ENCODE measurements at places on chromosomes 6 and 20. TPM values are rescaled to one million over a fixed set of nuclear protein-coding genes. Genes with fewer than 3 reads are reported as not detected.

Gene MUC21
- not detected for total RNA-seq

Gene TSPO2
- total RNA-seq = not detected

Gene RPS6KA2
- 52.7 TPM for total RNA-seq

Gene SSR1
- 125 TPM for total RNA-seq

Gene EFCAB8
- total RNA-seq = 1.1 TPM

Gene CALHM5
- total RNA-seq = 15.4 TPM

Gene CDC5L
- 17.6 TPM for total RNA-seq

Gene PARD6B
- total RNA-seq = 2.6 TPM

GRCh38 chr6:13664703-13665352, 46.8 kb downstream of the RANBP9 start:
- DNase-seq = no peak

- DNase-seq = peak; percentile 57
These were observed 57.6 kb upstream of the JAG1 start for GRCh38 chr20:10731190-10731965.

- no peak for DNase-seq
These were observed 38.0 kb downstream of the CD40 start for GRCh38 chr20:46156065-46156464.

DNA sequence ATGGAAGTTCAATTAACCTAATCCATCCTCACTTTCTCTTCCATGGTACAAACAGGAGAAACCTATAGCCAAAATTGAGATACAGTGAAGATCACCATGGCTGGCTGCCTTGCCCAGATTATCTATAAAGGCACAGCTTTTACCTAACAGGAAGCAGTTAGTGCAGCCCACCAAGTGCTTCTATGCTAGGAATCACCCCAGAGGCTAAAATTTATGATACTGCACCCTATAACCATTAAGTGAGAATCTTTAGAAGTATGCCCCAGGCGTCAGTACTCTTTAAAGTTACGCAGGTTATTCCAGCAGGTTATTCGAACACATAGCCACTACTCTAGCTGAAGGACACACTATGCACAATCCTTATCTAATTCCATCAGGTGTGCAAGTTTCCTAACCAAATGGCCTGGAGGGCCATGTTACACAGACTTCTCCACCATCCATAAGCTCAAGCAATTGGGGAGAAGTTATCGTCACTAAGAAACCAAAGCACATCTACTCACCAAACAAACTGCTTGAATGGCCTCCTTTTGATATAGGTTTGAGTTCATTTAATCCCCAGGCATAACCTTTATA, 43.1 kb downstream of the MAN1A1 start:
- DNase-seq = no peak

DNA sequence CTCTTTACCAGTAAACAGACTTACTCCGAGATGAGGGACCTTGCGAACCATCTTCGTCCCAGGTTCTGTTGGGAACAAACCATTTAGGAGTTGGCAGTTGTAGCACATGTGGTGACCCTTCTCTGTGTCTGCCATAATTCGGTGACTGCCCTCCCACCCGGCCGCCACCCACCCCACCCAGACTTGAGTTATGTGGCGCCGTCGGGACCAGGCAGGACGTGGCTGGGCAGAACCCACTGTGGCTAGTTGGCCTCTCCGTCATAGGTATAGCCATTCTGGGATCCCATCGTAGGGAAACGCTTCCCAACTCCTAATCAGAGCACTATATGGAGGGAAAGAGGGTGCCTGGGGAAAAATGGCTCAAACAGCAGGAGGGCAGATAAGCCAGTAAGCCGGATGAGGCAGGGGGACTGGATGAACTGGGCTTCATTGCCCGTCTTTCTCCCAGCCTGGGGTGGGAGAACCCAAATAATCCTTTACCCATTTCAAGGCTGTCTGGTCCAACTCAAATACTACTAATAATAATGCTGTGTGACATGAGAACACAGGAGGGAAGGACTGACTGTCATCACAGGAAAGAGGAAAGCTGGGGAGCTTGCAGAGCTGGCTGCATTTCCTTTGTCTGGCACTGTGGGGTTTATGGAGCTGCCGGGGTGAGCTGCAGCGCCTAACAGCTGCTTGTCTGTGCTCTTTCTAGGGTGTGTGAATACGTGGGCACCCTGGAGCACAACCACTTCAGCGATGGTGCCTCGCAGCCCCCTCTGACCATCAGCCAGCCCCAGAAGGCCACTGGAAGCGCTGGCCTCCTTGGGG, 73.0 kb upstream of the PBOV1 start:
- no peak for DNase-seq

- DNase-seq = no peak
These were observed 4.8 kb downstream of the LBP start for GRCh38 chr20:38350879-38351775.

GRCh38 chr6:30508890-30509736, 19.8 kb downstream of the HLA-E start:
- no peak for DNase-seq

DNA sequence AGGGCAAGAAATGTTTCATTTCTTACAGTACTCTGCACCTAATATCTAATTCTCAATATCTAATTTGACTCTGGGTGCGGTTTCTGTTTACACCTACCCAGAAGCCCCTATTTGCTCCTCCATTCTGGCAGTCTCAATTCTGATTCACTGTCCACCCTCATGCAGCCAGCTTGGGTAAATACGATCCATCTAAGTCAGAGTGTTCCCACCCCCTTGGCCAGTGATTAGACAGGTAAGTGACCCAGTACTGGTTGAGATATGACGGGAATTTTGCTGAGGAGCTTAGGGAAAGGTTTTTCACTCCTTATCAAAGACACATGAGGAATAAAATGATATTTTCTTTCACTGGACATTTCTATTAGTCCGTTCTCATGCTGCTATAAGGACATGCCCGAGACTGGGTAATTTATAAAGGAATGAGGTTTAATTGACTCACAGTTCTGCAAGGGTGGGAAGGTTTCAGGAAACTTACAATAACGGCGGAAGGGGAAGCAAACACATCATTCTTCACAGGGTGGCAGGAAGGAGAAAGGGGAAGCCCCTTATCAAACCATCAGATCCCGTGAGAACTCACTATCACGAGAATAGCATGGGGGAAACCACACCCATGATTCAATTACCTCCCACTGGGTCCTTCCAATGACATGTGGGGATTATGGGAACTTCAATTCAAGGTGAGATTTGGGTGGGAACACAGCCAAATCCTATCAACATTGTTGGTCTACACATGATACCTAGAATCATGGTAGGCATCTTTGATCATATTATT, 29.4 kb downstream of the GLO1 start:
- DNase-seq = no peak

DNA sequence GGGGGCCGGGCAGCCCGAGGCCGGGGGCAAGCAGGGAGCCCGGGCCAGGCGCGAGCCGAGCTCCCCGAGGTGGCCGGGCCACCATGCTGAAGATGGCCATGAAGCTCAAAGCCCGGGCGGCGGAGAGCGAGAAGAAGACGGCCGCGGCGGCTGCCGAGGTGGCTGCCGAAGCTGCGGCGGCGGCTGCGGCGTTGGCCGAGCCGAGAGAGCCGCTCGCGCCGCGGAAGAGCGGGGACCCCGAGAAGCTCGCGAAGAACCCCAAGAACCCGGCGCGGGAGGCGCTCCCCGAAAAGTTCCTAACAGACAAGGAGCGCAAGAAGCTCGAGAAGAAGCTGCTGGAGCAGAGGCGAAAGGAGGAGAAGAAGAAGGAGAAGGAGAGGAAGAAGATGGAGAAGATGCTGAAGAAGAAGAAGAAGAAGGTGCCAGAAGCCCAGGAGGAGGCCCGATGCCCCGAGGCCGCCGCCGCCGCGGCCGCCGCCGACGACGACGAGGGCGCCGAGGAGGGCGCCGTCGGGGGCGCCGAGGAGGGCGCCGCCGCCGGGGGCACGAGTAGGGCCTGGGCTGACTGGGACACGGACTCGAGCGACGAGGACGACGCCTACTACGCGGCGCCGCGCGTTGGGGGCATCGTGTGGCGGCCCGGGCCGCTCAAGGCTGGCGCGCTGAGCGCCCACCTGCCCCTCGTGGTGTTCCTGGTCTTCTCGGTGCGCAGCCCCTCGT, 37.4 kb downstream of the GNAS start:
- peak; percentile 81 for DNase-seq

- no peak for DNase-seq
These were observed 228.8 kb downstream of the HACE1 start for GRCh38 chr6:104630955-104631354.

- DNase-seq = no peak
These were observed 23.0 kb downstream of the PHACTR3 start for GRCh38 chr20:59627298-59627697.

- DNase-seq = peak; percentile 15
These were observed 150.8 kb downstream of the CDC5L start for GRCh38 chr6:44538131-44538806.

DNA sequence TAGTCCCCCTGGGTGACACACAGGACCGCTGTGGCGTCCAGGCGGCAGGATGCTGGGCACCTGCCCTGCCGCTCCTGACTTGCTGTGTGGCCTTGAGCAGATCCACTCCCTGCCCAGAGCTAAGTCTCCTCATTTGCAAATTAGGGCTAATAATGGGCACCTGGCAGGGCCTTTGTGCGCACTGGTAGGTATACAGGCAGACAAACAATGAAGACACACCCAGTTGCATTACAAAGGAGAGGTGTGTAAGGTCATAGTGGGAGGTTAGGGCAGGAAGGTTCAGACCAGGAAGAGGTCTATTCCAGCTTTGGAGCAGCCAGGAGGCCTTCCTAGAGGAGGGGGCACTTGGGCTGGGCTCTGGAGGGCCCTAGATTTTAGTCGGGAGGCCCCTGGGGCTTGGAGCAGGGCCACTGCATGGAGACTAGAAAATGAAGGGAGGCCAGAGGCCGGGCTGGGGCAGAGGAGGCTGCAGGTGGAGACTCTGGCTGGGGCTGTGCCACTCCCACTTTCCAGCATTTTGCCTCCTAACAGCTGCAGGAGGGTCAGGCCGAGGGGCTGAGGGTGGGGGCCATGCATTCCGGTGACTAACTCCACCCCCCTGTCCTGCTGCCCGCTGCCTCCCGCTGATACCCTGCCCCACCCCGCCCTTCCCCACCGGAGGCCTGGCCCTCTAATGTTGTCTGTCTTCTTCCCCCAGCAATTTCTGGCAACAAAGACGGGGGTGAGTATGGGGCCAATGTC, 28.5 kb downstream of the MYH7B start:
- DNase-seq = peak; percentile 32
